Pons (tissue), 1 donor: ENCODE measurements at places on chromosomes 2 and 18.

DNA sequence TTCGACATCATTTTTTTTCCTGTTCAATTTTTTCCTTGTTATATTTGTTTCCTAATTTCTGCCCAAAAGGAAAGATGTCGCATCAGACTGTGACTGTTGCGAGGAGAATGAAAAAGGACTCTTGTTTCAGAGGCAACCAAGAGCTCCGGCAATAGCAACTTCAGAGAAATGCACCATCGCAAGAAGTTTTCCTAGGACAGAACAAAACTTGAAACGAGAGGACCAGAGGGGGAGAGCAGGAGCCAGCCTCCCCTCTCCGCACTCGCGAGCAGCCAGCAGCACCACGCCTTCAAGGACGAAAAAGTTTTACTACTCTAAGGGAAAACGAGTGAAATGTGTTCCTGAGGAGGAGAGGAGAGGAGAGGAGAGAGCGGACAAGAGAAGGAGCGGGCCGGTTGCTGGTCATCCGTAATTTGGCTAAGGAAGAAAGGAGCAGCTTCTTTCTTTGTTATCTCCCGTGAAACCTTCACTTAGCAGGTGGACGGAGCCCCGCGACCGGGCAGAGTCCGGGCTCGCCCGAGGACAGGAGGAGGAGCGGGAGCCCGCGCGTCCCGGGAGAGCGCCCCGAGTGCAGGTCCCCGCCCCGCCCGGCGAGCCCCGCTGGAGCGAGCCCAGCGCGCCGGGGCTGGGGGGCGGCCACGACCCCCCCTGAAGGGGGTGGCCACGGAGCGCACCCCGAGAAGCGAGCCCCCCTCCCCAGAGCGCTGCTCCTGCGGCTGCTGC lies 744 bp downstream of the POU3F3 start:
- DNase-seq, result no peak

DNA sequence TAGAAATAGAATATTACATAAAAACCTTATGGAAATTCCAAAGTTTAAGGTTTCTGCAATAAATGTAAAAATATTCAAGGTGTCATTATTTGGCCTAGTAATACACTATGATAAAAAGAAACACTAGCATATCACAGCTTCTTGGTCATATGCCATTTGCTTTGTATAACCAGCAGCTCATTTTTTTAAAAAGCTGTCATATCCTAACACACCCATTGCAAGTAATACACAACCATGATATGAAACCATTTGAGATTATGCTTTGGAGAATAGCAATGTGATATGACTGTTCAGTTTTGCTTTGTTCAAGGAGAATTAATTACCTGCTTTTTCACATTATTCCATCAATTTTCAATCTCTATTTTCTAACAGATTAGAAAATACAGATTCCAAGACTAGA lies 149.0 kb downstream of the IKZF2 start:
- no peak for DNase-seq

GRCh38 chr18:24018299-24018886 lies 3.8 kb downstream of the TTC39C start:
- DNase-seq, result no peak

- DNase-seq, result peak; percentile 55
Observed at GRCh38 chr2:84077496-84077895, 381.6 kb downstream of the SUCLG1 start.

- no peak for DNase-seq
Observed at GRCh38 chr18:11862468-11863137, 11.4 kb downstream of the CHMP1B start.

- no peak for DNase-seq
Observed at GRCh38 chr2:43937269-43937820, 58.4 kb downstream of the LRPPRC start.

- DNase-seq, result no peak
Observed at GRCh38 chr2:177289824-177290628, 25.5 kb upstream of the NFE2L2 start.

DNA sequence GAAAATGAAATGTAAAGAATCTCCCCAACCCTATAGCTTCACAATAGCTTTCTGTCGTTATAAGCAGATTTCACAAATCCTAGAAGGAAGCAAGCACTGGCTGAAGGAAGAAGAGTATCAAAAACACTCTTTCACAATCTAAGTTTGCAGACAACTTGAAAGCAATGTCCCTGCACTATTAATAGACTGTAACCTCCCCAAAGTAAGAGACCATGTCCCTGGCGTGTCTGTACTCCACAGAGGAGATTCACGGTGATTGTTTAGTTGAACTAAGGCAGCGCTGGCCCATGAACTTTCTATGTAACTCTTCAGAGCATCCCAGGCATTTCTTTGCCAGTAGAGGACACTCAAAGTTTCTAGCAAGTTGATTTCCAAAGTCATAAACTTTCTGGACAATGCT lies 128.0 kb upstream of the HNRNPA3 start:
- DNase-seq, result no peak

- DNase-seq, result no peak
Observed at GRCh38 chr2:219545943-219546352, 2.1 kb downstream of the TMEM198 start.

DNA sequence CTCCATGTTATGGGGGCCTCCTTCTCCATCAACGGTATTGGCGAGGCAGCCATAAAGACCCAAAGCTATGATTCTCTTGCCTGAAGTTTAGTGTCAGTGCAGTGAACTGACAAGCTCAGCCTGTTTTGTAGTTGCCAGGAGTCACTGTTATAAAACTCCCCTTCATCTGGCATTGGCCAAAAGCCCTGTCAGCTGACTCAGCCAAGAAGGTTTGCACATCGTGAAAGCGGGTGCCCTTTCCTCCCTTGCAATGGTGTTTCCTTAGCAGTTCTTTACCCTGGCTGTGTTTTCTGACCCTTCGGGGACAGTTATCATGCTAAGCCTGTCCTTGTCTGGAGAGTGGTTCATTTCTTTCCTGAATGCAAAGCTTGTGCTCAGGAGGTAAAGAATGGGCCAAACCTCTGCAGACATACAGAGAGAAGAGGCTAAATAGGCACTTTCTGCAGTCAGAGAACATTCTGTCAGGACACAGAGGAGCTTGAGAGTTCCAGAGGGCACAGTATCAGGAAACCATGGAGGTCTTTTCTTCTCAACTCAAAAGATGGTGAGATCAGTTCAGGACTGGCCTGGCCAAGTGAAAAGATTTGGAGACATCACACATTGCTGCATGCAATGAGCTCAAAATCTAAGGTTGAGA lies 414.2 kb downstream of the ZNF521 start:
- DNase-seq, result peak; percentile 49

DNA sequence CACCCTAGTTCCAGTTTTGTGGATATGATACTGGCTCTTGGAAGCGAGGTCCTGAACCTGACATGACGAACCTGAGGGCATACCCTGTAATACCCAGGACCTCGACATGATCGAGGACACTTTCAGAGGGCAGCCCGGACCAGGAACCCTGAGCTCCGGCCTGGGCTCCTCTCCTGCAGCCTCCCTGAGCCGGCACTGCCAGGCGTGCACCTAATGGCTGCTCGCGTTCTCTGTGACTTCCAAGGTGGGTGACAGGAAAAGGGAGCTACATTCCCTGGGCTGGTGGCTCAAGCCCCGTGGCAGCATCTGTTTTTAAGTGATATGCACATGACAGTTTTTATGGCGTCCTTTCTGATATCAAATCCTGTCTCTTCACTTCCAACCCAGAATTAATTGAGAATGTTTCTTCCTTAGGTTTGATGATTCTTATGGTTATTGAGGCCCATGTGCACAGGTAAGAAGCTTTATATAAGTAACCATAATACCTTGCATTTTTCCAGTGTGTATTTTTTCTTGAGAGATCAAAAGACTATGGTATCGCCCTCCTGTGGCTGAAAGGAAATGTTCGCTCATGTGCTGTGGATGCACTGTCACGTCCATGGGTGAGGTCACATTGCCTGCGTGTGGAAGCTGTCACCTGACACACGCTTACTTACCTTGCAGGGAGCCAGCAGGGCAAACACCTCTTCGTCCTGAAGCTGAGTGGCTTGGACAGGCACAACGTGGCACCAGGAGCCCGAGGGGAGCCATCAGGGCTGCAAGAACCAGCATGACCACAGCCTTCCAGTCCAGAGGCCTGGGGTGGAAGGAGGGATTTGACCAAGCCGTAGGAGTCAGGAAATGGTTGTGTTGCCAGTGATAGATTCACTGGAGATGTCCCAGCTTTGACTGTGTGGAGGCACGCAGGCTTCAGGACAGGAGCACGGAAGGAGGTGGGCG lies 367.4 kb upstream of the MYT1L start:
- no peak for DNase-seq

- no peak for DNase-seq
Observed at GRCh38 chr2:201152517-201152916, 30.4 kb upstream of the CASP10 start.

GRCh38 chr2:233107011-233107410 lies 46.9 kb downstream of the INPP5D start:
- DNase-seq, result no peak

DNA sequence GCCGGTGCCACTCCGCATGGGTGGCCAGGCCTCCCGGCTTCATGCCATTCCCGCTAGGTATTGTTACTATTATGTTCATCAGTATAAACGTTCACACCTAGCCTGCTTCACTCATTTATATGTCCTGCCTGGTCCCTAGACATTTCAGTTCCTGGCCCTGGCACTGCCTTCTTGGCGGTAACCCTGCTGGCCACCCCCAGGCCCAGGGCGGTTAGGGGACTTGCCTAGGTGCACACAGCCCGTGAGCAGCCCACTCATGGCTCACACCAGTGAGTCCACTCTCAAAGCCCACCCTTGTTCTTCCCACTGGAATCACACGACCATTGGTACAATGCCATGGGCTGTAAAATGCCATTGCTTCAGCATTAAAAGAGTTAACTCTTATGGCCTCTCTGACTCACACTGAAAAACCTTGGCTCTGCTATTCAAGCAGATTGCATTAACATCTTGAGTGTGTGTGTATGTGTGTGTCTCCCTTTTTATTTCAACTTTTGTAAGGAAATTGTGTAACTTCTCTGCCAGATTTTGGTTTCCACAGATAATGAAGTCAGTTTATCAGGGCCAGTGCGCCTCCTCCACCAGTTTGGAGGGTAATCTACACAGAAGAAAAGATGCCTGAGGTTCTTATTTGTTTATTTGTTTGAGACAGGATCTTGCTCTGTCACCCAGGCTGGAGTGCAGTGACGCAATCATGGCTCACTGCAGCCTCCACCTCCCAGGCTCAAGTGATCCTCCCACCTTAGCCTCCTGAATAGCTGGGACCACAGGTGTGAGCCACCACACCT lies 74.2 kb downstream of the RAB31 start:
- no peak for DNase-seq

- DNase-seq, result no peak
Observed at GRCh38 chr2:159086342-159086741, 117.9 kb downstream of the TANC1 start.

- DNase-seq, result no peak
Observed at GRCh38 chr2:111930409-111930808, 32.0 kb downstream of the MERTK start.

DNA sequence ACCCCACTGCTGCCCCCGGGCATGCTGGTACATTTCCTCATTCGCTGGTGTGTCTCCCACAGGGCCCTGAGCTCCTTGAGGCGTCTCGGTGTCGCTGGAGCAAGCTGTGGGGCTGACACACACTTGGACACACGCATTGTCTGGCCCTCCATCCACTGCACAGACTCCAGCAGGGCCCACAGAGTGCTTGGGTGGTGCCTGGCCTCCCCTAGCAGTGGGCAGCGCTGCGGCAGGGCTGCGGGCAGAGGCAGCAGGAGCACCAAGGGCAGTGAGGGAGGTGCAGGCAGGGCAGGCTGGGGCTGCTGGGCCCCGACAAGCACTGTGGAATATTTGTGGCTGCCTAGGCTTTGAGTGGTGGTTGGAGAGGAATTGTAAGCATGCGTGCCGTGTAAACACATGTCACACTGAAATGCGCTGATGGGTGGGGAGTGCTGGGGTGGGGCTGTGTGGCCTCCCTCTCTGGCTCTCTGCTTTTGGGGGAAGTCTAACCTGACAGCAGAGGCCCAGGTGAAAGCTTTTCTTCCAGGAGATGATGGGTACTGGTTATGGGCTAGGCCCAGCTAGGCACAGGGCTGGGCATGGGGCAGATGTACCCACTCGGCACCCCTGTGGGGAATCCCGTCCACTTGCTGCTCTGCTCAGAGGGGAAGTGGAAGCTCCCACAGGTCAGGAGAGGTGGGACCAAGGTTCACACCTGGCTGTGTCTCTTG lies 55.5 kb upstream of the HS6ST1 start:
- DNase-seq, result no peak

DNA sequence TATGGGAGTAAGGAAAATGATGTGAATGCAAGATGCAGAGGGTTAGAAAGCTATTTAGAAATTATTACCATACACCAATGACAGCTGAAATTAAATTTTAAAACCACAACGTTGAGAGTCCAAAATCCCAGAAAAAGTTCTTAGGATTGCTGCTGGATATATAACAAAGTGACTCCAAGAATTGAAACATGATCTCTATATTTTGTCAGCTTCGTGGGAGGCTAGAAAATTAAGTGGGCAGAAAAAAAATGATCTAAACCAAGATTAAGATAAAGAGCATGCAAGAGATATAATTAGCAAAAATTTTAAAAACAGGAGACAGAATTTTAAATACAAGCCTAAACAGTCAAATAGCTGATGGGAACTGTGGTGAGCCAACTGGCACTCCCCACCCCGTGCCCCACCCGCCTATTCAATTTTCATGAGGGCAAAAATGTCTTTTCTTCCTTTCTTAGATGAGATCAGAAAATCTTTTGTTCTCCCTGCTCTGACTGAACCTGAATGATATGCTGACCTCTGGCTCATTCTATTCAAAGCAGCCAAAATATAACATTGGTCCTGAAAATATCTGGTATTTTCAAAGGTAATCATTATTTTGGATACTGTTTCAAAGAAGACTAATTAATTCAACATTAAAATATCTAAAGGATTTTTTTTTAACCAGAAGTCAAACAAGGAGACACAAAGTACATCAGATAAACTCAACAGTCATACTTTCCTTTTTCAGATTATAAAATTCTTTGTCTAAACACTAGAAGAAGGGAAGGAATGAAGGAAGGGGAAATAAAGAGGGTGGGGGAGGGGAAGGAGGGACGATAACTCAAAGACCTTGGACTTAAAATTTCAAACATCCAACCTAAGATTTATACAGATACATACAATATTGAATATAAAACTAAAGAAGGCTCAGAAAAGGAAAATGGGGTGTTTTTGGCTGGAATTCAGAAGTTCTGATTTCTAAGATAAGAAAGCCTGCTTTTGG lies 12.2 kb downstream of the KANSL3 start:
- DNase-seq, result no peak

DNA sequence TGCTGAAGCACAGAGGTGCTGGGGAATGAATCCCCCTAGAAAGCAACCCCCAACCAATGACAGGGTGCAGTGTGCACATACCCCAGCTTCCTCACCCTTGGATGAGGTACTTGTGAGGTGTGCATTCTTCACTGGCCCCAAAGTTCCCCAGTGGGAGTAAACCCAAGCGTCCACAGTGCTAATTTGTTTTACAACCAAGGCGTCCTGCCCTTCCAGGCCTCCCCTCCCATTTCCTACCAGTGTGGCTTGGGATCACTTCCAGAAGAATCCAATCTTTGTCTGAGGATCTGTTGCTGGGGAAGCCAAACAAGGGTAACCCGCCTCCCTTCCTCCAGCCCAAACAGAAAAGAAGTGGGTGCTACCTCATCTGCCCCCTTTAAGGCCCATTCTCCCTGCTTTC lies 40.3 kb upstream of the TEX51 start:
- DNase-seq, result no peak
